ENCODE measurements at places on chromosomes 2 and 18.

DNA sequence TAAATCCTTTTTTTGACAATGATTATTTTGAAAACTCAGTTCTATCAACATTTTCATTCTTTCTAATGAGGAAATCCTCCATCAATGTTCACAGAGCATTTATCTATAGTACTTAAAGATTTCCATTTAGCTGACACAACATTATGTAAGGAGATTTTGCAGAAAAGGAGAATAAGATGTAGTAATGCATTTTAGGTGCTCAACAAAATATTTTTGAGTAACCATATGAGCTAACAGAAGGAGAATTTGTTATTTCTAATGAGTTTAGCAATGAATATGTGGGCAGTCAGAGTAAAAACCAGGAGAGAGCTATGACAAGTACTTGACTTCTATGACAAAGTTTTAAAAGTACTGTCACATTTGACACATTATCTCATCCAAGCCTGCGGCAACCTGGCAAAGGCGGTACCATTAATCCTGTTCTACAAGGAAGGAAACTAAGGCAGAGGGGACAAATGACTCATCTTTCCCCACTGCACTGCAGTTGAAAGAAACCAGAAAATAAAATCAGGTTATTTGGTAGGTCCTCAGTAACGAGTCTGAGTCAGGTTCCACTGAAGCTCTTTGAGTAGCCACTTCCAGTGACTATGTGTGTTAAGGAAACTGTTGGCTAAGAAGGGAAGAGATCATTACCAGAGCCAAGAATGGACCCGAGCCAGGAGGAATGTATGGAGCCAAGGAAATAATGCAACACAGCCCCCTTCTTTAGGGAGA, 134.1 kb upstream of the ITGB6 start:
- DNase-seq: no peak

DNA sequence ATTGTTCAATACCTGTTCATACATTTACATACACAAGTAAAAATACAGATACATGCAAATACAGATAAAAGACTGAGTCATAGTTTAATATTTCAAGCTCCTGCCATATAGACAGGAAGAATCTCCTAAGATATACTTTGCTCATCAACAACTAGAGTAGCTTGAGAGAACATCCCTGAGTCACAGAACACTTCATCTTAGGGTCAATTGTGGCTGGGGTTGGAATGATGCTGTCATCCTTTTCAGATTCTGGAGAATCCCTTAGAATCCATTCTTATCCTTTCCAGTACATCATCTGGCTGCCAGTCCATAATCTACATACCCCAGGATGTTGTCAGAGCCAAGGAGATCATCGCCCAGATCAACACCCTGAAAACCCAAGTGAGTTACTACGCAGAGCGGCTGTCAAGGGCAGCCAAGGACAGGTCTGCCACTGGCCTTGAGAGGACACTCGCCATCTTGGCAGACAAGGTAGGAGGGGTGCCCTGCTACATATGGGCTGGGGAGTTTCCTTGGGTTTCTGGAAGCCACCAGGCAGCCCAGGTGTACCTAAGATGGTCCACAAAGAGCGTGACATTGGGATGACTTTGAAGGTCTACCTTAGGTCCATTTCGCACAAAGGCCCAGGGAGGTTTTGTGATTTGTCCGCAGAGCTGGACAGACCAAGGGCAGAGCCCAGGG, 55.7 kb downstream of the COA5 start:
- DNase-seq: no peak

DNA sequence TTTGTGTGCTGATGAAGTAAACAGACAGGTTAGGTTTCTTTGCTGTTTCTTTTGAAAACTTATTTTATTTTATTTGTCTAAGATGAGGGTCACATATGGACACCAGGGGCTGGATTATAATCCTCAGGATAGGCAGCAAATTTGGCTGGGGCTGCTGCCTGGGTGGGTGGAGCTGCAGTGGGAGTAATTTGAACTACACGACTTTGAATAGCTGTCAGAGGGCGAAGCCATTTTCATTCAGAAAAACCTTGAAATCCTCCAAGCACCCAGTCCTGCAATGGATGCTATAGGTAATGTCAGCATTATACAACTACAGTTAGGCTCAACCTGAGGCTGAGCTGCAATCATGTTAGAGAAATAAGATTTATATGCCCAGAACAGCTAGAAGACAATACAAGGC, 16.6 kb downstream of the SETBP1 start:
- no peak for DNase-seq

GRCh38 chr2:189175869-189176433, 3.6 kb downstream of the COL5A2 start:
- DNase-seq: no peak

GRCh38 chr2:30588994-30589393, 141.9 kb downstream of the LCLAT1 start:
- DNase-seq: no peak

GRCh38 chr2:197677483-197677882, 2.1 kb upstream of the RFTN2 start:
- DNase-seq: no peak
